Pancreas (tissue), 10 donors: ENCODE measurements at places on chromosomes 3 and 15. TPM values are rescaled to one million over a fixed set of nuclear protein-coding genes. Genes with fewer than 3 reads are reported as not detected.

GPR15 gene
- not detected for total RNA-seq

TMEM42 gene
- 6.5 TPM for total RNA-seq

GRCh38 chr3:49937090-49937489, 2.9 kb upstream of the RBM6 start:
- DNase-seq: no peak

DNA sequence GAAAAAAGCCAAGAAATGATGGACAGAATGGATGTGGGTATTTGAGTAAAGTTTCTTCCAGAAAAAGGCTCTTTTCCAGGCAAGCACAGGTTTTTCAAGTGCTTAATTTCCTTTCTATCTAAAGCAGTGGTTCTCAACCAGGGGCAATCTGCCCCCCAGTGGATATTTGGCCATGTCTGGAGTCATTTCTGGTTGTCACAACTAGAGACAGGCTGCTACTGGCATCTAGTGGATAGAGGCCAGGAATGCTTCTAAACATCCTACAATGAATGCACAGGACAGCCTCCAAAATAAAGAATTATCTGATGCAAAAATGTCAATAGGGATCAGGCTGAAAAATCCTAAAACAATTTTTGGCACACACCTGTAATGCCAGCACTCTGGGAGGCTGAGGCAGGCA, 23.9 kb downstream of the SEC22C start:
- DNase-seq: no peak

DNA sequence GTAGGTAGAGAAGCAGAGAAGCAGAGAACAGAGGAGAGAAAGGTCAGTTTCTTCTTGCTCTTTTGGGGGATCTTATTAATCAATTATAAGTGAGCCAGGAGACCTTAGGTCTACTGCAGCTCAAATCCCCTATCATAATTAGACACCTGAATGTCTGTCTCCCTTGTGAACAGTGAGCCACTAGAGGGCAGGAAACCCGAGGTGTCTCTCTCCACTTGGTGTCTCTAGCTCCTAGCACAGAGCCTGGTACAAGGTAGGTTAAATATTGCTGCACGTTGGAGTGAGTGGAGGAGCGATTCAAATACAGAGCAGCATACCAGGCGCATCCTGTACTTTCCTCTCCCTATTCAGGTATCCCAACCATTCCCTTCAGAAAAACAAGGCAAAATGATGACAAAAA, 2.0 kb upstream of the ST8SIA2 start:
- DNase-seq: no peak

GRCh38 chr3:52774066-52774713, 3.2 kb upstream of the ITIH1 start:
- DNase-seq: no peak

DNA sequence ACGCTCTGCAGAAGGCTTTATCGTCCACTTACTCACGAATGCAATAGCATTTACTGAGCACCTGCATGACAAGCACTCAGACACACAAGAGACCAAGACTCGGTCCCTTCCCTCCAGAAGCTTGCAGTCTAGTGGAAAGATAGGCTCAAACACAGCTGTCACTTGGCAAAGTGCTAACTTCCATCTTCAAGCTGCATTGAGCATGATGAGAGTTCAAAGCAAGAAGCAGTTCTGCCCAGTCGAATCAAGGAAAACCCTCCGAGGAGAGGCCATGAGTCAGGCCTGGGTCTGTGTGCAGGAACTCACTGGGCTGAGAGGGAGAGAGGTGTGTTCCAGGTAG, 51.5 kb downstream of the C3orf20 start:
- no peak for DNase-seq

EPB42 gene
- not detected for total RNA-seq

PLSCR2 gene
- 0.40 TPM for total RNA-seq

CSK gene
- 22.5 TPM for total RNA-seq

B3GNT5 gene
- total RNA-seq: 5.9 TPM

DNA sequence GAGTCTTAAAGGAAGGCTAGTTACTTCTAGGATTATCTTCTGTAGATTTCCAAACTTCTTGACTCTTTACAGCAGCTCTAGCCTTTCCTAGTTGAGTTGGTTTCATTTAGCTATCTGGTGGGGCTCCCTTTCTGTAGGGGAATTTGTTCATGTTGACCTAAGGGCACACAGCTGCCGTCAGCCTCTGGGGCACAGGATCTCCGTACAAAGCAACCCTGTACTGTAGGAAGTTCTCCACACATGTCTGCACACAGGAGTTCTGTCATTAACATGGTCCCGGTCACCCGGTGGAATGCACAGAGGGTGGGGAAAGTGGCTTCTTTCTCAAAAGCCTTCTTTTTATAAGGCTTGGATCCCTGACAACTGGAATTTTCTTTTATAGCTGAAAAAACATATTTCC, 88.7 kb upstream of the TNIK start:
- DNase-seq: no peak

- no peak for DNase-seq
Measured at GRCh38 chr3:157618075-157618760, 115.0 kb upstream of the VEPH1 start.
